ENCODE measurements at places on chromosomes 7 and 10.

- DNase-seq = peak; percentile 68
Measured at GRCh38 chr10:110918269-110918642, 724 bp downstream of the BBIP1 start.

GRCh38 chr7:140831724-140832123 is 93.0 kb downstream of the BRAF start:
- no peak for DNase-seq

- DNase-seq = no peak
Measured at GRCh38 chr10:43209074-43209455, 57.8 kb downstream of the RASGEF1A start.

- no peak for DNase-seq
Measured at GRCh38 chr7:116290740-116291139, 80.4 kb downstream of the TES start.

DNA sequence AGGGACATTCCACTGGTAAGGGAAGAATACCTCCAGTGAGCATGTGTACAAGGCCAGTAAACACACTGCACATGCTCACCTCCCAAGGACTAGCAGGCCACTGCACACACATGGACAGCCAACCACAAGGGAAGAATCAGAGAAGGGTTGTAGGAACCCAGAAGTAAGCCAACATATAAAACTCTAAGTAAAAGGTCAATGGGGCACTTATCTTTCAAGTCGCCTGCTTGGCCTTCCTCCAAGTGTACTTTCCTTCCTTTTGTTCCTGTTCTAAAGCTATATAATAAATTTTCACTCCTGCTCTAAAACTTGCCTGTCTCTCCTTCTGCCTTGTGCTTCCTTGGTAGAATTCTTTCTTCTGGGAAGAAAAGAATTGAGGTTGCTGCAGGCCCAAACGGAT is 33.0 kb downstream of the ORC5 start:
- DNase-seq = no peak

GRCh38 chr7:98771519-98771918 is 98.3 kb downstream of the TMEM130 start:
- DNase-seq = no peak

GRCh38 chr7:29442146-29442545 is 121.5 kb upstream of the PRR15 start:
- no peak for DNase-seq

Measured in stimulated activated CD8-positive, alpha-beta memory T cell treated with anti-CD3 and anti-CD28 coated beads, Interleukin-15, amount 100 ng/mL, for 4 hours (primary cell).